M059J (cell line): ENCODE measurements at places on chromosomes 4 and X.

DNA sequence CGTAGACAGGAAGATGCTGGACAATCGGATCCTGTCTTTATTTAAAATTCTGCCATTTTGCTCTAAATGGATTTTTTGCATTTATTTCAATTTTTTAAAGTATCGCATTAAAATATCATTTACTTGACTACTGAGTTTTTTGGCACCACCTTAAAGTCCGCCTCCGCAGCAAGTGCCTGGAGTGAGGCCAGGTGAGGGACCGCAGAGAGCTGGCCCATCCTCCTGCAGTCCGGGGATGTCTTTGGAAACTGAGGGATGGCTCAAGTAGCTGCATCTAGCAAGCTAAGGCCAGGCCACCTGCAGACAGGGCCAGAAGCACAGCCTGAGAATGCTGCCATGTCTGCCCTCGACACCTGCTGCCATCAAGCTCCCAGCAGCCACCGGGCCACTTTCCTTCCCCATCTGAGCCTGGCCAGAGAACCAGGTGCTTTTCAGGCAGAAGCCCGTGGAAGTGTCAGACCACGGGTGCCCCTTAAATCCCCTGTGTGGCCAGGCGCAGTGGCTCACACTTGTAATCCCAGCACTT lies 69.6 kb downstream of the ABLIM2 start:
- no peak for DNase-seq

- DNase-seq, result no peak
Measured at GRCh38 chrX:19137067-19137466, 14.8 kb upstream of the ADGRG2 start.

GRCh38 chrX:74422576-74423288 lies 1.4 kb downstream of the SLC16A2 start:
- peak; percentile 78 for DNase-seq

DNA sequence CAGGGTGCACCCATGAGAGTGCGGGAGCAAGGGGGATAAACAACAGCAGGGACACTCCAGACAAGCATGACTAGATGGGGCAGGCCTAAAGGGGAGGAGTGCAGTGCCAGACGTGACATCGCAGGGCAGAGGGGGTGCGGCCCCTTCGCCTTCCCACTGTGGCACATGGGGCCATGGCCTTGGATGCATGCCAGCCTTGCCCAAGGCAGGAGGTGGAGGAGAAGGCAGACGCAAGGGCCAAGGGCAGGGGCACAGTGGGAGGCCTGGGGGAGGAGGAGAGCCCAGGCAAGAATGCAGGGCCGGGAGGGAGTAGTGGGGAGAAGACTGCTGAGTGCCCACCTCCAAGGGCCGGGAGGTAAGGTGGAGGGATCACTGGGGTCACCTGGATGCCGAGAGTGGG lies 21.6 kb downstream of the PNMA6E start:
- no peak for DNase-seq

DNA sequence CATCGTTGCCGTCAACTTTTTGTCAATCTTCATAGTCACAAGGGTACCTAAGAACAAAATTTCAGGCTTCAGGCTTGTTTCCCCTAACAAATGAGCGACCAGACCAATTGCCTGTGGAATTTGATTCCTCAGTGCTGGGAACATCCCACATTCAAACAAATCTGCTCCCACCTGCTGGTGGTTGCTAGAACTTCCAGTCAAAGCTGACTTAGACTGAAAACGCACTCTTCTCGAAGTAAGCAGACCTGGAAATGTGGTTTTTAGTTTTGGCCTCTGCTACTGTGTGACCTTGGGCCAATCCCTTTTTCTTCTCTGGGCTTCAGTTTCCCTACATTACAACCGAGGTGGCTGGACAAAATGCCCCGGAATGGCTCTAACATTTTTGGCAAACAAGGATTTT lies 1.8 kb upstream of the GABRQ start:
- DNase-seq, result peak; percentile 69

- peak; percentile 25 for DNase-seq
Measured at GRCh38 chr4:132180020-132180427, 969.1 kb upstream of the PCDH10 start.

- no peak for DNase-seq
Measured at GRCh38 chr4:108772402-108772801, 9.5 kb upstream of the ETNPPL start.

GRCh38 chr4:19266566-19266965 lies 985.1 kb upstream of the SLIT2 start:
- DNase-seq, result no peak

DNA sequence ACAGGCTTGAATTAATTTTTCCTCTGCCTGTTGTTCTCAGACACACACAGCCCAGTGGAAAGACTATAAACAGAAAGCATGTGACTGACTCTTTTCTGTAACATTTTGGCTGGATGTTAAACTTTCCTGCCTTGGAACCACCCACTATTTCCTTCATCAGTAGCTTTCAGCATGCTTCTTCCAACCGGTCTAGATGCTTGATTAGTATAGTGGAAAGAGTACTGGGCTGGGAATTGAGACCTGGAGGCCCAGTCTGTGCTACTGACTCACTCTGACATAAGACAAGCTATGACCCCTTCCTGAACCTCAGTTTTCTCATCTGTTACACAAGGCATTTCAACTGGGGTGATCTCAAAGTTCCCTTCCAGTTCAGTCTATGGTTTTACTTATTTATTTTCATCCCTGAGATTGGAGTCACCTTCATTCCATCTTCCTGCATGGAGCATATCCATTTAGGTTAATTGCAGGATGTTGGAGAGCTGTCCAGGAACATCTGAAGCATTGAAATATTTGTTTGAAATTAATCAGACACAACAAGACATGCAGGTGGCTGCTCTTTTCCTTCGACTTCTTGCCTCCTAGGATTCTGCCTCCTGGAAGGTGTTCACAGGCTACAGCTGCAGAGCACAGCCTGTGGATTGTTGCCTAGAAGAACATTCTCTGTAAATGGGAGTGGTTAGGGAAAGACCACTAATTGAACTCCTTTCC lies 173.4 kb downstream of the RTL9 start:
- peak; percentile 1 for DNase-seq

- DNase-seq, result no peak
Measured at GRCh38 chr4:48269861-48270522, 354 bp upstream of the TEC start.

- no peak for DNase-seq
Measured at GRCh38 chr4:98369322-98369721, 108.1 kb downstream of the RAP1GDS1 start.

DNA sequence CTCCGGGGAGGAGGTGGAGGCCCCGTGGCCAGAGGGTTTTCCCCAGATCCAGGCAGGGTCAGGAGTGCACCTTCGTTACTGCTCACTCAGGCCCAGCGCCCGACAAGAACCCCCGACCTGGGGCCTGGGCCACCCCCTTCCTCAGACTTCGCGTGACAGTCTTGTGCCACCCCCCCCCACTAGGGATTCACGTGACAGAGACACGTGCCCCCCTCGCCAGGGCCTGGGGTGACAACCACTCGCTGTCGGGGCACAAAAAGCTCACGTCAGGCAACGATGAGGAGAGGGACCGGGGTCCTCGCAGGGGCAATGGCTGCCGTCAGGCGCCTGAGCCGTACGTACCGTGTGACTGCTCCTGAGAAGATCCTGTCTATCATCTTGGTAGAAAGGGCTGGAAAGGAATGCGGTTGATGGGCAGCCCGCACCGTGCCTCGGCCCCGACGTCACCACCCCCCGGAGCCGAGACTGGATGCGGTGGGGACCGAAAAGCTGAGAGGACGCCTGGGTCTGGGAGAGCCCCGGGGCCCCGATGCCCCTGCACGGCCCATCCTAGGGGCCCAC lies 23.0 kb upstream of the GTPBP6 start:
- no peak for DNase-seq

GRCh38 chrX:53287493-53288138 lies 6.2 kb upstream of the IQSEC2 start:
- peak; percentile 93 for DNase-seq

GRCh38 chrX:150165776-150166610 lies 197.1 kb upstream of the MAMLD1 start:
- no peak for DNase-seq

DNA sequence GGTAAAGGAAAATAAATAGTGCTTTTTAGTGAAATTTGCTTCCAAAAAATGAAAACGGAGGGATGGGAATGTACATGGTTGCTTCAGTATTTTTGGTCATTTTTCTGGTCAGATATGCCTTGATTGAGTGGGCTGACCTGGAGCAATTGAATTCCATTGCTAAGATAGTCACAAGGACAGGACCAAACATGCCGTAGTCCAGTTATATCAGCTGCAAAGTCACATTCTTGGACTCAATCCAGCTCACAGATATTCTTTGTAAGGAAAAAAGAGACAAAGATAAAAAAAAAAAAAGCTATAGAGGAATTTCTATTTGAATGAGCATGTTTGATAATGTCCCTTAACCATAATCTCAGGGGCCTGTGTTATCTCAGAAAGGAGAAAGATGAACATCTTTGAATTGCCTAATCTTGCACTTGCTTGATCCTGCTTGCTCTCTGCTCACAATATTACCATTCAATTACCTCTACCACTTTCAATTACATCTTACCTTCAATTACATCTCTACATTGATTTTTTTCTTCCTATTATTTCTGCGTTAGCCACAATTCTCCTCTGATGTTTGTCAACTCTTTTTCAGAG lies 75.4 kb upstream of the PACRGL start:
- DNase-seq, result no peak

DNA sequence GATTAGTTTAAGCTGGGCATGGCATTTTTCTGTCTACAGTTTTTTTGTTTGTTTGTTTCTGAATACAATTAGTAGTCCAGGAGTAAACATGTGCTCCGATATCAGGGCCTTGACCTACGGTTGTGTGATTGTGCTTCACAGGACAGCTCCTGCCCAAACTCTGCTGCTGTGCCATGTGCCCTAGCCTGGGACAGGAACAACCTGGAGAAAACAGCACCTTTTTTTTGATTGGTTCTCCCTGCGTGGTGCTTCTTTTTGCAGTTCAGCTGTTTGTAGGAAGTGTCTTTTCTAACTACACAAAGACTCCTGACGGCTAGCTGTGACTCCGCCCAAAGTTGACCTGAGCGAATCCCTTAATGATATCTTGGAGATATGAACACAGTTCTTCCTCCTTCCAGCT lies 158.8 kb downstream of the ATP10D start:
- DNase-seq, result no peak

- no peak for DNase-seq
Measured at GRCh38 chr4:164952551-164952950, 24.9 kb downstream of the TRIM61 start.

- no peak for DNase-seq
Measured at GRCh38 chr4:14833053-14833452, 169.2 kb upstream of the CPEB2 start.

- peak; percentile 40 for DNase-seq
Measured at GRCh38 chr4:110808351-110808878, 185.5 kb upstream of the PITX2 start.

DNA sequence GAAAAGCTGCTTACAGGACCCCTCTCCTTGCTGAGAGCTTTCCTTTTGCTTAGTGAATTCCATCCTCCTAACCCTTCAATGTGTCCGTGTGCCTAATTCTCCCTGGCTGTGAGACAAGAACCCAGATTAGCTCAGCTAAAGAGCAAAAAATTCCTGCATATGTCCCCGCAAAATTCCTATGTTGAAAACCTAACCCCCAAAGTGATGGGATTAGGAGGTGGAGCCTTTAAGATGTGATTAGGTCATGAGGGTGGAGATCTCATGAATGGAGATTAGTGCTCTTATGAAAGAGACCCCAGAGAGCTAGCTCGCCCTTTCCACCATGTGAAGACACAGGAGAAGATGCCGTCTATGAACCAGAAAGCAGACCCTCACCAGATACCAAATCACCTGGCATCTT lies 503.0 kb upstream of the DIAPH2 start:
- no peak for DNase-seq

- no peak for DNase-seq
Measured at GRCh38 chr4:76709772-76710090, 188.2 kb downstream of the SOWAHB start.

DNA sequence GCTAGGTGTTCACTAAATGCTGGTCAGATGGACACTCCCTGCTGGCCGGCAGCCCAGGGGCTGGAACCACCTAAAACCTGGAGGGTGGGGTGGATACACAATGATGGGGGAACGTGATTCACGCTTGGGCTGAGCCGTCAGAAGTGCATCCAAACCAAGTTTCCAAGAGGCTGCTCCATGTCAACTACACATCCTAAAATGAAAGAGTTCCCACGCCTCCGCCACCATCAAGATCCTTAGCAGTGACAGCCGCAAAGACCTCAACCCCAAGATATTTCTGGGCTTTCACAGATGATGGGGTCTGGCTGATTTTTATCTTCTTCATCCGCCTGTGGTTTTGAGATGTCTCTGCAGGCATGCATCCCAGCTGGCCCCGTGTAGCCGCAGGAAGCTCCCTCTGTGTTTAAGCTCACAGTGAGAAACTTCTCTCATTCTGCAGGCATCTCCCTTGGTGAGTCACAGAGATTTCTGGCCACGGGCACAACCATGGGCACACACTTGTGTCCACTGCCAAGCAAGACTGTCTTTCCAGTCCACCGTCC lies 84.4 kb downstream of the HTRA3 start:
- DNase-seq, result peak; percentile 87

DNA sequence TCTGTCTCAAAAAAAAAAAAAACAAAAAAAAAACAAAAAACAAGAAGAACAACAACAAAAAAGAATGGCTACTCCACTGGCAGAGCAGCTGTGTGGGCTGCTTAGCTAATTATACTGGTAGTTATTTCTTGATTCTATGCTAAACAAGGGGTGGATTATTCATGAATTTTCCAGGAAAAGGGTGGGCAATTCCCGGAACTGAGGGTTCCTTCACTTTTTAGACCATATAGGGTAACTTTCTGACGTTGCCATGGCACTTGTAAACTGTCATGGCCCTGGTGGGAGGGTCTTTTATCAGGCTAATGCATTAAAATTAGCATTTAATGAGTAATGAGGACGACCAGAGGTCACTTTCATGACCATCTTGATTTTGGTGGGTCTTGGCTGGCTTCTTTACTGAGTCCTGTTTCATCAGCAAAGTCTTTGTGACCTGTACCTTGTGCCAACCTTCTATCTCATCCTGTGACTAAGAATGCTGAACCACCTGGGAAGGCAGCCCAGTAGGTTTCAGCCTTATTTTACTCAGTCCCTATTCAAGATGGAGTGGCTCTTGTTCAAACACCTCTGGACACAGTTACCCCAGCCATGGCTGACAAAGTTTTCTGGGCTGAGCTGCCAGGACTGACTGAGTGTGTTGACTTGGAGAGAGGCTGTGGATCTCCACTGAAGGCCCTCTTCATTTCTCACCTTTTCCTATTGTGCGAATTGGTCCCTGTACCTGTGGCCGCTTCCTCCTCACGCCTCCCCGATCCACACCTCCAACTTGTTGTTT lies 1.3 kb upstream of the OCIAD2 start:
- DNase-seq, result no peak

- DNase-seq, result no peak
Measured at GRCh38 chrX:142134533-142134932, 70.6 kb downstream of the MAGEC2 start.

DNA sequence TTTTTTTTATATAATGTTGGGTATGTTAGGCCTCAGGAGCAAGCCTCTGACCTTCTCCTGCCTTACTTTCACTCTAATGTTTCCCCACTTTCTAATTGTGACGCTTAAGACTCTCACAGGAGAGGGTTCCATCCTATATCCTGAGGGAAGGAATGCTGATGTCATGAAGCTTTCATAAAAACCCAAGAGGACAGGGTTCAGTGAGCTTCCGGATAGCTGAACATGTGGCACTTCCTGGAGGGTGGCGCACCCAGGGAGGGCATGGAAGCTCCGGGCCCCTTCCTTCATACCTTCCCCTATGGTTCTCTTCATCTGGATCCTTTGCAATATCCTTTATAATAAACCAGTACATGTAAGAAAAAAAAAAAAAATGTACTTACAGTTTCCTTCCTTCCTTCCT lies 48.0 kb upstream of the TMPRSS11E start:
- no peak for DNase-seq
